ENCODE measurements at places on chromosomes 7 and 10. TPM values are rescaled to one million over a fixed set of nuclear protein-coding genes. Genes with fewer than 3 reads are reported as not detected.

The GIMAP1 gene
- total RNA-seq = 0.07 TPM

The PRXL2A gene
- 32.4 TPM for total RNA-seq

DNA sequence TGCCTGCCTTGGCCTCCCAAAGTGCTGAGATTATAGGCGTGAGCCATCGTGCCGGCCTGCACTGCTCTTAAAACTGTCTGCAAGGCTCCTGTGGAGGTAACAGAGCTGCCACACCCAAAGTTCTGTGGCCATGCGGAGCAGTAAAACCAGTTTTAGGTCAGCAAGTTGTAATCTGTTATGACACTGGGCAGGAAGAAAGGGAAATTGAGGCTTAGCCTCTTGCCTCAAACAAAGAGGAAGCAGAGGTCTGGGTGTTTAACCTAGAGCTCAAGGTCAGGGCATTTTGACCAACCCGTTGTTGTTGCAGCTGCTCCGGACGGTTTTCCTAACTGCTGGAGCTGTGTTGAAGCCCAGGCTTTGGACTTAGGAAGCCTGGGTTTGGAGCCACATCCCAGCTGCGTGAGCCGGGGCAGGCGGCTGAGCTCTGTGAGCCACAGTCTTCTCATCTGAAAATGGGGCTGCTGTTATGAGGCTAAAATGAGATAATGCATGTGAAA is 7.4 kb upstream of the RRP12 start:
- no peak for DNase-seq

GRCh38 chr10:20922451-20922850 is 25.3 kb upstream of the NEBL start:
- no peak for DNase-seq

DNA sequence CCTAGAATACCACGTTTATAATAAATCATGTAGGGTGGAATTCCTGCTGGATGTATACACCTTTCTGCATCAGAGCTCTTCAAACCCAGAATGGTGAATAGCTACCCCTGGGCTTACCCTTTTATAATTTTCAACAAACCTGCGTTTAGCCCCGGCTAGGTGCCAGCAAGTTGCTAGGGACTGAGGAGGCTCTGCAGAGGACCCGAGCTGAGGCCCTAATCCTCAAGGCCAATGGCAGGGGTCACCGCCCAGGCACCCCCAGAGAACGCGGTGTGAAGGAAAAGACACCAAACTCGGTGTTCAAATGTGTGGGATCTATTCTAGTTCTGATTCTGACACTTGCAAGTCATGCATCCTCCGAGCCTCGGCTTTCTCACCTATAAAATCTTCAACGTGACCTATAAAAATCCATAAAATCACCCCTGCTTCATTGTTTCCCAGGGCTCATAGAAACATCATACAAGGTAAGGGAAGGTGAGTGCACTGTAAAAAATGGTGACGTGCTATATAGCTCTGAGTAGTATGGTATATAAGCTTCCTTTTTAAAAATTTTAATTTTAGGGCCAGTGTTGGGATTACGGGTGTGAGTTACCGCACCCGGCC is 2.5 kb upstream of the ANXA11 start:
- no peak for DNase-seq

- no peak for DNase-seq
Observed at GRCh38 chr7:80608336-80608735, 30.1 kb upstream of the CD36 start.

- no peak for DNase-seq
Observed at GRCh38 chr10:128072941-128073645, 53.1 kb downstream of the MKI67 start.

DNA sequence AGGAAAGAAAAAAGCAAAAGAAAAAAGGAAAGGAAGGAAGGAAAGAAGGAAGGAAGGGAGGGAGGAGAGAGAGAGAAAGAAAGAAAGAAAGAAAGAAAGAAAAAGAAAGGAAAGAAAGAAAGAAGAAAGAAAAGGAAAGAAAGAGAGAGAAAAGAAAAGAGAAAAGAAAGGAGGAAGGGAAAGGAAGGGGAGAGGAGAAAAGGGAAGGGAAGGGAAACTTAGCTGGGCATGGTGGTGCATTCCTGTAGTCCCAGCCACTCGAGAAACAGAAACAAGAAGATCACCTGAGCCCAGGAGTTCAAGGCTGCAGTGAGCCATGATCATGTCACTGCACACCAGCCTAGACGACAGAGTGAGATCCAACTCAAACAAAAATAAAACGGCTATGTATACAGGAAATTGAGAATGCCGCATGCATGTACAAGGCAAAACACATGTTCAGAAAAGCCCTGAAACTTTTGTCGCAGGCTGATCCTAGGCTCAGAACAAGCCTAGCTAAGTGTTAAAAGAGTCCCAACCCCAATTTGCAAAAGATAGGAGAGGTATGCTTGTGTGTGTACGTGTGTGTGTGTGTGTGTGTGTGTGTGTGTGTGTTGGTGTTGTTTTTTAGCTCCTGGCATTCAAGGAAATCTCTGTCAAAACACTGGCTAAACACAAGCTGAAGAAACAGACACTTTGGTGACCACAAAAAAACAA is 6.6 kb upstream of the NPC1L1 start:
- DNase-seq = no peak

DNA sequence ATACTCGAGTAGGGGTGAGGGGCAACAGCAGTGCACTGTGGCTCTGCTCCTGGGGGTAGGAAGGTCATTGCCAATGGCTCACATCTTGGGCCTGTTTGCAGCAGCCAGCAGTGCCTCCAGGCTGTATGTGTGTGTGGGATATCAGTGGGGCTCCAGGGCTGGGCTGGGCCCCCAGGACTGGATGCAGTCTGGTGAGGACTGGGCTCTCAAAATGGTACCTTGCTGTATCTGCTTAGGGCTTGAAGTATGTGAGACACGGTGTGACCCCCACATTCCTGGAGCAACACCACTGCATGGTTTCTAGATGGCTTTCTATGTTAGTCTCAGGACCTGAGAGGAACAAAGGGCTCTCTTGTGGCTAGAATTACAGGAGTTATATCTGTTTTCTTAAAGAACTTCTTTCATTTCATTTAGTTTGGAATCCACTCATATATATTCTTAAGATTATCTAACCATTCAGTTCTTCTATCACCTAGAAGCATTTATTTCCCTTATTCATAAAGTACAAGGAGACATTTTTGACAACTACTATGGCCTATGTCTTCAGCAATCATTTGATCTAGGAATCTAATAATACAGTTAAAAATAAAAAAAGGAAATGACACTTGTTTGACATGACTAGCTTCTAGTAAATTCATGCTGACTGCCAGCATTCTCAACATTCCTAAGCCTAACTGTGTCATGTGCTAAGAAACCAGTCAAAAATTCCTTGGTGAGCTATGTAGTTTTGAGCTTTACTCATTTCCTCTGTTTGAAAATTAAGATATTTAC is 443.2 kb upstream of the SEMA3A start:
- peak; percentile 93 for DNase-seq

DNA sequence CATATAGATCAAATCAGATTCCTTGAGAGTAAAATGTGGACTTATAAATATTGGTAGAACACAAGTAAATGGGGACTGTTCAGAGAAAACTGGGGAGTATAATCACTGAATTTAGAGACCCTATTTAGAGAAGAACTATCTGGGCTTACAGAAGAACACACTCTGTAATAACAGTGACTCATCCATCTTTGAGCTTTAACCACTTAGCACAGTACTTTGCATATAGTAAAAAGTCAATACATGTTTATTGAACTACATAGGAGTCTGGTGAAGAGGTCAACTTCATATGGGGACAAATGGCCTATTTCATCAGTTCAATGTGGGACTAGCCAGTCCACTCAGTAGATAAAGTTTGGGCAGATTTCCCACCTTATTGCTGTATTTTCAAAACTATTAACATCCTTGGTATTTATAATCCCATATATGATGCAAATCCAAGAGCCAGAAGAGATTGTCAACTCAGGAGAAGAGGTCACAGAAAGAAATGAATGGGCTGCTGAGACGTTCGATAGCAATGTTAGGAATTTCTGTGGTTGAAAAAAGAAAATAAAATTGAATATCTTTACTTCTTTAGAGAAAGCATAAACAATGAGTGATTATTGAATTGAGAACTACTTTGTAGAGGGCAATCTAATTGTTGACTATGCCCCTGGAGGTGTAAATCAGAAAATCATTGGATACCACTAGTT is 119.3 kb upstream of the CACNA2D1 start:
- peak; percentile 53 for DNase-seq

GRCh38 chr7:114531326-114531725 is 116.7 kb downstream of the FOXP2 start:
- DNase-seq = no peak

- DNase-seq = no peak
Observed at GRCh38 chr10:124636271-124636995, 107.7 kb downstream of the FAM53B start.

GRCh38 chr7:67894746-67895145 is 898.1 kb downstream of the TYW1 start:
- DNase-seq = no peak

DNA sequence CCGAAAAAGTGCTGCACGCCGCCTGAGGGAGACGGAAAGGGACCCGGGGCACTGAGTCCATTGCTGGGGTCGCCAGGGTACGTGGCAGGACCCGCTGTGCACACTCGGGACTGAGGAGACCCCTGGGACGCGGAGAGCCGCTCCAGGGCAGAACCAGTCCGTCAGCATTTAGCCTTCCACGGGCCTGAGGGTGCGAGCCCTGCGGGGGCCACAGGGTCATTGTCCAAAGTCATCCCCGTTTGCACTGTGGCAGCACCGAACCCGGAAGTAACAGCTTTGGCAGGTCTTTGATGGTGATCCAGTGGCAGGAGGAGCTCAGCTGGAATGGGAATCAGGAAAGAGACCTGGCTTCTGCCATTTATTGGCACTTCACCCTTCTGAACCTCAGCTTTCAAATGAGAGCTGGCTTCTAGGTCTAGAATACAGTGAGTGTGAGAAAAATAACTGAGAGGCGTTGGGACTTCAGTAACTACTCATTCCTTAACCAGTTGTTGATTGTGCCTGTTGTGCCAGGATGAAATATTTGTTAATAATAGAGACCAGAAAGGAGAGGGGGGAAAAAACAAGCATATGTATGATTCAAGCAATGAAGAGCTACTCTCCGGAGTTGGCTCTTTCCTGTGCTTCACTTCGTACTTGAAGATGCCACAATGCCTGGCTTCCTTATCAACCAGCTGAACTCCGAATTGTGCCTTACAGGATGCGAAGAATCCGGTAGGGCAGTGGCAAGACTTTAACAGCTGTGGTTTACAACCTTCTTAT is 811 bp upstream of the ARHGAP12 start:
- peak; percentile 62 for DNase-seq

- no peak for DNase-seq
Observed at GRCh38 chr7:65979583-65980477, 2.2 kb downstream of the GUSB start.

- no peak for DNase-seq
Observed at GRCh38 chr7:47574482-47575329, 7.2 kb downstream of the TNS3 start.

GRCh38 chr10:6236349-6237198 is 33.8 kb downstream of the PFKFB3 start:
- no peak for DNase-seq

The SHOC2 gene
- 23.2 TPM for total RNA-seq

The ETV1 gene
- total RNA-seq = 11.9 TPM

DNA sequence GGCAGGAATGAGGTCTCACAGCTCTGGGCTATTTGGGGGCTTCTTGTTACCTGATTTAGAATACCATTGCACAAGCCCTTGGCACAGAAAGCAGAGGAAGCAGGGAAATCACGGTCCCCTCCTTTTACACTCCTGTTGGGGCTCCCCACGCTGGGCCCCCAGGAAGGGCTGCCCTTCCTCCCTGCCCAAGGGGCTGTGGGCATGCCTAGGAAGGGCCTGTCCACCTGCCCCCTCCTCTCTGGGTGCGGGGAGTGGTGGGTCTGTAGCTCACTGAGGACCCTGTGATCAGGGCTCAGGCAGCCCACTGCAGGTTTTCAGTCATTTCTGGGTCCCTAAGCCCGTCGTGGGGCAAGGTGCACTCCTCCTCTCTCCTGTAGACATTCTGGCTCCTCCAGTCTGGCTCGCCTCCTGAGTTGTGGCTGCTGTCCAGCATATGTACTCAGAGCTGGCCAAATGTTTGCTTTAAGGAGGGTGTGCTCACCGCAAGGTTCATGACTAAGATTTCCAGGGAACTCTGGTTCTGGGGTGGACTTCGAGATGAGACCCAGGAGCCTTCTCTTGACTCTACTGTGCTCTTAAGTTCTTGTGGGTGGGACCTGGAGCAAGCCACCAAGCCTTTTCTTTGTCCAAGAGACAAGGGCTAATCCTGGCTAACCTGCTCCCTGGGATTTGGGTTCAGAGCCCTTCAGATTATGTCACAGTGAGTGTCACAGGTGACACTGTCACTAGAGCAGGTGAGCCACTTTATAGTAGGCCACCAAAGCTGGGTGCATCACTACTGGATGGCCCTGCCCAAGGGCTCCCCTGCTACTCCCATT is 56.0 kb downstream of the TACR2 start:
- peak; percentile 92 for DNase-seq

DNA sequence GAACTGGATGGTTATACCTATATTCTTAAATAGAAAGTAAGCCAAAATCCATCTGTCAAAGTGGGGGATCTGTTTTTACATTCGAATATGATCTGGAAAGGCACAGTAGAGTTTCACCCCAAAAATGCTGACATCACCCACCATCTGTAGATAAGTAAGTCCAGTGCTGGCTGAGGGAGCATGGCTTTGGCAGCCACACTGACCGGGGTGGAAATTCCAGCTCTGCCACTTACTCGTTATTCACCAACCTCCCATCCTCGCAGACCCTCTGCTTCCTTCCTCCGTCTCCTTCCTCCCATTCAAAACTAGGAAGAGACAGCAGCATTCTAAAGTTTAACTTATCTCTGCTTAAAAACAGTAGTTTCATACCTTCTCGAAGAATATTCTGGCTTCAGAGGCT is 84.9 kb upstream of the GATA3 start:
- DNase-seq = no peak

DNA sequence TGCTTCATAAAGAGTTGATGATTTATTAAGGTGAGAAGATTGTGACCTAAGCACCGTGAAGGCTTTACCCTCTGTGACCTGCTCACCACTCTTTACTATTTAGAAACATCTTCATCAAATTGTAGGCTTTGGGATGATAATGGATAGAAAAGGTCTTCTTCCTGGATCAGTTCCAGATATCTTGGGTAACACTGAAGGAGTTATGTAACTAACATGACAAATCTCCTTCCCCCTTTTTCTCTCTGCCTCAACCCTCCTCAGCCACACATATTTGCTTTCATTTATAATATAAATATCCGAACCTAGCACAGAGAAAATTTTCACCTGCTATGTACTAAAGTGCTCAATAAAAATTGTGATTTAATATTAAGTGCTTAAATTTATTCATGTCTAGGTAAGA is 151.5 kb downstream of the FRMD4A start:
- no peak for DNase-seq

- DNase-seq = no peak
Observed at GRCh38 chr10:51698473-51699063, 827 bp downstream of the CSTF2T start.

DNA sequence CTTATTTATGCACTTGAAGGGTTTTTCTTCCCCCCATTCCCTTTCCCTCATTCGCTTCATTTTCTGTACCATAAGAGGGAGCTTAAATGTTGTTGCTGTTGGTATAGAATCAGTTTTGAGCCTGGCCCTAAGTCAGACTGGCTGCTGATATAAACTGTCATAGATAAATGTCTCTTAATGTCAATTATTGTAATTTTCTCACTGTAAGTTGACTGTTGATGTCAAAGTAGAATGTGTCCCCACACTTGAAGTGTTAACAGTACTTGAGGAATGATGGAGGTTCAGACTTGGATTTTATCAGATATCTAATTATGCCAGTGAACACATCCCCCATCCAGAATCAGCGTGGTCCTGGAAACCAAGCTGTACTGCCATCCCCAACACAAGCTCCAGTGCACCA is 87.8 kb downstream of the PRR15 start:
- DNase-seq = no peak

Measured in M059J (cell line).